Muscle of back (tissue), 13 donors: ENCODE measurements at places on chromosomes 5 and 9. TPM values are rescaled to one million over a fixed set of nuclear protein-coding genes. Genes with fewer than 3 reads are reported as not detected.

Gene HMCN2
- polyA plus RNA-seq, result 11.7 TPM

Gene EDIL3
- 22.4 TPM for polyA plus RNA-seq

Gene PCDHGC3
- 109 TPM for polyA plus RNA-seq

Gene SLC45A2
- polyA plus RNA-seq, result 0.43 TPM

Gene SPATA31A3
- not detected for polyA plus RNA-seq

Gene COL5A1
- 770 TPM for polyA plus RNA-seq

Gene LCP2
- polyA plus RNA-seq, result 7.9 TPM

Gene EFNA5
- polyA plus RNA-seq, result 4.7 TPM
